Activated CD4-positive, alpha-beta T cell treated with anti-CD3 and anti-CD28 coated beads, Interleukin-2, amount 50 U/mL, for 1 hour (primary cell): ENCODE measurements at places on chromosomes 2 and 18.

- DNase-seq, result no peak
These were observed 95.1 kb downstream of the MRO start for GRCh38 chr18:50724751-50725151.

GRCh38 chr2:241154915-241155314 lies 4.6 kb downstream of the PPP1R7 start:
- no peak for DNase-seq

DNA sequence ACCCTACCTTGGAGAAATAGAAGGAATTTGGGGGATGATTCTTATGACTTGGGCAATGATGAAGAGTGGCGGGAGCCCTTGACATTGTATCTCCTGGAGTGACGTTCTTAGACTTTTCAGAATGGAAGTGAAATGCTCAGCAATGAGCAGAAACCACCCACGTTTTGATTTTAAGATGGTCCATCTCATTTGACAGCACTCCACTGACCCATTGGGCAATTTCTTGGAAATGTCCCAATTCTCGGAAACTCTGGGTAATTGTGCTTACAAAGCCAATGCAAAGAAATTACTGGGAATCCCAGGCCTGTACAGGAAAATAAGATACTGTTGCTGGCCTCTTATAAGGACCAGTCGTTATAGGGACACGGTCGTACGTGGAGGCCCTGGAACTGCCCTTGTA lies 170.0 kb upstream of the COPS8 start:
- DNase-seq, result no peak

GRCh38 chr2:219552382-219553167 lies 8.7 kb downstream of the TMEM198 start:
- peak; percentile 74 for DNase-seq

GRCh38 chr2:229287823-229288222 lies 16.7 kb upstream of the PID1 start:
- no peak for DNase-seq

DNA sequence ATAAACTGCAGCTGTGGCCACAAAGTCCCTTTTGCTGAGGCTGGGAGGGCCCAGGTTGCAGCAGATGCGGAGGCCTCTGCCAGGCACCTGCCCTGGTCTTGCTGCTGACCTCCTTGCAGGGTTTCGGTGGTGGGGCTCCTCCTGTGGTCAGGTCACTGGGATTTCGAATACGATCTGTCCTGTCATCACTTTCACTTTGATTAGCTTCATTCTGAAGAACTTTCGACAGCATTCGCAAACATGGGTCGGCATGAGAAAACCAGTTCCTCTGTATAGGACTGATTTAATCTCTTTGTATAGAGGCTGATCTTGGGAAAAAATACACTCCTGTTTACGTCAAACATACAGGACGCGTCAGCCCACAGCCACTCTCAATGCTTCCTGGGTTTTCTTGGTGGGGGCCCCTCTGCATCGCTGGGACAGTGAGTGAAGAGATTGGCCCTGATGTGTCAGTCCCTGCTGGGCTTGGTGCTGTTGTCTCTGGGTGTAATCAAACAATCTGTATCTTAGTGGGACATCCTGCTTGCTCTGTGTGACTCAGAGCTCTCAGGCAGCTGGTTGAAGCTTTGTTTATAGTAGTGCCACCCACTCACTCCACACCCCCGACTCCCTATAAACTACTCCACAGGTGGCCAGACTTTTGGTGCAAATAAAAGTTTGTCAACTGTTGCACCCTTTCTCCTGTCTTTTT lies 209.4 kb upstream of the CXCR4 start:
- peak; percentile 76 for DNase-seq

DNA sequence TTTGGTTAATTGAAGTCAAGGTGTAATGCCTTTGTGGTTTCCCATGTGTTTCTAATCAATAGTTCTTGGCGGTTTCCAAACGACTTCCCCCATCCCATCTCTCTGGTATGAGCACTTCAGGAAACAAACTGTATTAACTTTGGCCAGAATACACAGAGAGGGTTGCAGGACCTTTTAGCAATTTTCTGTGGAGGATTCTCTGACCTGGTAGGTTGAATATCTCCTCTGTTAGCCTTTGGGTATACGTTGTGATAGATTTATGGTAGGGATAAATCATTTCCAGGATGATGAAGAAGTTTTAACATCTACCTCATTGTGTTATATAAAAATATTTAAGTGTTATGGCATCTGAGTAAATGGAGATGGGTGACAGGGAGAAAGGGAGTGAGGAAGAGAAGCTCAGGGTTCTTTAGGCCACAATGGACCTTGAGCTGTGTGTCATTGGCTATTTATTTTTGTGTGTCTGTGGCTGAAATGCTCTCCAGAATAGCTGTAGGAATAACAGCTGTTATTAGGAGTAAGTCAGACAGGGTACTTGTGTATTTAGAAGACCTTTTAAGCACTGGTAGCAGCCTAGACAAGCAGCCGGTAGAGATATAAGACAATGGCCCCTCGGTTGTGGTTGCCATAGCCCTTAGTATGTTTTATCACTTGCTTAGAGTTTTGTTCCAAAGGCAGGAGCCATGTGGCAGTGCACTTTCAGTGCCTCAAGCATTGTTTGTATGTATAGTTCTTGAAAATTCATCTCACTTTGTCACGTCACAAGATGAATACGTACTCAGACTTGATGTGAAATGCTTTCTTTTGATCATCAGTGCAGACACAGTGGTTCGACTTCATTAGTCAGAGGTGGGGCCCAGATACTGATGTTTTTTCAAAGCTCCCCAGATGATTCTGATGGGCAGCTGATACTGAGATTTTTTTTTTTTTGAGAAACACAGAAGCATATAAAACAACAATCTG lies 91.1 kb downstream of the FMNL2 start:
- DNase-seq, result no peak

DNA sequence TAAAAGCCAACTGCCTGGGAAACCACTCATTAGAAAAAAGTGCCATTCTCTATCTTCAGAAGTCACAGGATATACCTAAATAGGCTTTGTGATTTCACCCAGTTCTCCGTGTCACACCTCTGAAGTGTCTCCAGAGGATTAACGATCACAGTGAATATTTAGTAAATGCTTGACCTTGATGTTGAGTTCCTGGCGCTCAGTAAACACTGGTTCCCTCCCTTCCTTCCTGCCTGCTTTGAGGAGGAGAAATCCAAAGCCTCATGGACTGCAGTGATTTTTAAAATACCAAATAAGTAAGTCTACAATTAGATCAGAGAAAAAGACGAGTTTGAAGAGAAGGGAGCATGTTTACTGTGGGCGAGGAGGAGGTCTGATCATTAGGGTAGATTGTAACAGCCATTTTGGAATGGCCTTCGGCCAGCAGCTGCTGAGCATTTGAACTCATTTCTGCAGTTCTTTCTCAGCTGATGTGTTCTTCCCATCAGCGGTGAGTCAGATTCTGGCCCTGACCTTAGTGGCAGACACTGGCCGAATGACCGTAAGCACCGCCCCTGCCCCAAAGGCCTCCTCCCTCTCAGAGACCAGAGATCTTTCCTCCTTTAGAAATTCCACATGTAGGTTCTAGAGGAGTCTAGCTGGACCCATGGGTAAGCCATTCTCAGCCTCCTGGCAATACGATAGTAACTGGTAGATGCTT lies 62.1 kb upstream of the SLC16A14 start:
- DNase-seq, result no peak

- DNase-seq, result no peak
These were observed 470.9 kb downstream of the ARHGAP15 start for GRCh38 chr2:143600116-143600515.

- DNase-seq, result no peak
These were observed 1.9 kb upstream of the KLHL29 start for GRCh38 chr2:23383100-23383499.

DNA sequence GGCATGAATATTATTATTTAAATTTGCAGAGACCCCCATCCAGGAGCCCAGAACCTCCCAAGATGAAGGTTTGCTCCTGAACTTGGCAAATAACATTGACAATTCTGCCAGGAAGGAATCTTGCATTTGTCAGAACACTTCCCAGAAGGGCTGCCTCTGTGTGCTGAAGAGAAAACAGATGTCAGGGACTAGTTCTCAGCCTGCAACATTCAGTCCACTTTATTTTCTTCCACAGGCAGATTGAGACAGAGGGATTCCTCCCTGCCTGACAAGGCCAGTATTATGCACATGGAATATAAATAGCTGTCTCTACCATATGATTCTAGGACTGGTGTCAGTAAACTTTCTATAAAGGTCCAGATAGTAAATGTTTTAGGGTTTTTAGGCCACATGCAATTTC lies 171.5 kb upstream of the SIX2 start:
- DNase-seq, result no peak

DNA sequence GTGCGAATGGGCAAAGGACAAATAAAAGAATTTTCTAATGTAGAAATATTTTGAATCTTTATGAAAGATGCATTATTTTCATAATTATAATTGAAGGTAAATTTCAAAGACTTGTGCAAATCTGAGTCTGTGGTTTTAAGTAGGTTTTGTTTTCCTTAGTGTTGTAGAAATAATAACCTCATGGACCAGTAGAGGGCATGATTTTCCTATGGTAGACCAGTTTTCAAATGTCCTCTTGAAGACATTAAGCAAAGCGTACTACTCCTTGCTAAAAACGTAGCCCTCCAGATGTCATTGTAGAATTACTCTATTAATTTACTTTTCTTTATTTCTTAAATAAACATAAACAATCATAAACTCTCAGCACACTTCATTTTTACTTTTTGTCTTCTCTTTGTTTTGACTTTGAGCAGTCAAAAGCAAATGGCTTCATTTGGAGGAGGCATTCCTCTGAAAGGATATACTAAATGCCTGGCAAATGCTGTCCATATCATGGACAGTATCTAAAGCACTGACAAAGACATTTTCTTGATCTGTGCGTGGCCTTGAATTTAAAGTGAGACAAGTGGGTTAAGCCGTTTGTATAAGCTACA lies 85.8 kb upstream of the FAM237A start:
- no peak for DNase-seq

- DNase-seq, result no peak
These were observed 1.0 kb upstream of the B3GNT7 start for GRCh38 chr2:231394211-231395141.

DNA sequence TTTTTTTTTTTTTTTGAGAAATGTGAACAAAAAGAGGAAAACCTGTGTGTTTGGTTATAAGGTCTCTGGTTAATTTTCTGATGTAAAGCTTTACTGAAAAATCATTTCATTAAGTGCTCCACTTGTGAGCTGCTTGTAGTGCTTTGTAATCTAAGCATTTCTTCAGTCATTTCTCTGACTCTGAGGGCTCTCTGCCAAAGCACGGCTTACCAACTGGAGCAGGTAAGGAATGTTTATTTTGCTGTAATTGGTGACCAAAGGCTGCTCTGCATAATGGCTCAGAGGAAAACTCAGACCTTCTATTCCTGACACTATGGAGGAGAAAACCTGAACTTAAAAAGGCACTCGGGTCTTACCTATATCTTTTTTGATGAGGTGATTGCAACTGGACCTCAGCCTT lies 848.8 kb downstream of the MBD2 start:
- DNase-seq, result no peak

GRCh38 chr18:44758861-44759631 lies 78.4 kb downstream of the SETBP1 start:
- DNase-seq, result no peak

- no peak for DNase-seq
These were observed 64.6 kb upstream of the ACKR3 start for GRCh38 chr2:236505041-236505440.

- no peak for DNase-seq
These were observed 18.4 kb upstream of the NFATC1 start for GRCh38 chr18:79377187-79377891.

DNA sequence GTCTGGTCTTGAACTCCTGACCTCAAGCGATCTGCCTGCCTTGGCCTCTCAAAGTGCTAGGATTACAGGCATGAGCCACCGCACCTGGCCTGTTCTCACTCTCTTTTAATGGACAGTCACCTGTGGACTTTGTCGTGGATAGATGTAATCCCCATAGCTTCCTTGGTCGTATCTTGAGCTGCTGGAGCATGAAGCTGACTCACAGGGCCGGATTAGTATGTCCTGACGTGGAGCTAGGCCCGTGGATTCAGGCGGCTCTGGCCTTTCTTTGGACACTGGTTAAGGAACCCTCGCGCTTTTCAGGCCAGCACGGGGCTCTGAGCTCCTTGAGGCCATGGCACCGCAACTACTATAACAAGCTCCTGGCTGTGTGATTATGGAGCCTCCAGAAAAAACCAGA lies 27.5 kb upstream of the GBX2 start:
- no peak for DNase-seq

DNA sequence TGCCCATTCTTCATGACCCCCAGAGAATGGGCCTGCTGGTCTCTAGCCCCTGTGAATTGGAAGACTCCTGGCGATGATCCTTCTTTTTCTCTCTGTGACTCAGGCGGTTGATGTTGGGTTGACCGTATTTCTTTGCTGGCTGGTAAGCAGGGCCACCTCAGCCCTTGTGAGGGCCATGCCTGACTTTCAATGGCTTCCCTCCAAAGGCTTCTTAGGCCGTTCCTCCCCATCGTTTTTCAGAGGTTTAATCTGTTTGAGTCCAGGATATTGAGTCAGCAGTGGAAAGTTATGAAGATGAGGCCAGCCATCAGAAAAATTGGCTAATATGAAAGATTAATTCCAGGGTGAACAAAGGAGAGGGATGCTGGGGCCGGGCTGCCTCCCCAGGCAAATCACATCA lies 13.6 kb downstream of the HPCAL1 start:
- DNase-seq, result no peak

GRCh38 chr2:16635791-16636699 lies 29.6 kb downstream of the CYRIA start:
- no peak for DNase-seq

DNA sequence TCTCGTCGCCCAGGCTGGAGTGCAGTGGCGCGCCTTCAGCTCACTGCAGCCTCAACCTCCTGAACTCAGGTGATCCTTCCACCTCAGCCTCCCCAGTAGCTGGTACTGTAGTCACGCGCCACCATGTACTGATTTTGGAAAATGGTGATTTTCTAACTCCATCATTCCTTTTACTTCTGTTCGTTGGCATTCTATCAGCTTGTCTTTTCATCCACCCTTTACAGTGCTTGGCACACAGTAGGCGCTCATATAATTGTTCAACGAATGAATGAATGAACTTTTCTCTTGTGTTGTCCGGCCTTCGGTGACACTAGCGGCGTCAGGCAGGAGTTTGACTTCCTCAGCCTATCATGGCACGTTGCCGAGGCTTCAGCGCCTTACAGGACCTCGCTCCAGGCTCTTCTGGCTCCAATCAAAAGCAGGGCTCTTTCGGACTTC lies 373 bp upstream of the MTHFD2 start:
- no peak for DNase-seq

DNA sequence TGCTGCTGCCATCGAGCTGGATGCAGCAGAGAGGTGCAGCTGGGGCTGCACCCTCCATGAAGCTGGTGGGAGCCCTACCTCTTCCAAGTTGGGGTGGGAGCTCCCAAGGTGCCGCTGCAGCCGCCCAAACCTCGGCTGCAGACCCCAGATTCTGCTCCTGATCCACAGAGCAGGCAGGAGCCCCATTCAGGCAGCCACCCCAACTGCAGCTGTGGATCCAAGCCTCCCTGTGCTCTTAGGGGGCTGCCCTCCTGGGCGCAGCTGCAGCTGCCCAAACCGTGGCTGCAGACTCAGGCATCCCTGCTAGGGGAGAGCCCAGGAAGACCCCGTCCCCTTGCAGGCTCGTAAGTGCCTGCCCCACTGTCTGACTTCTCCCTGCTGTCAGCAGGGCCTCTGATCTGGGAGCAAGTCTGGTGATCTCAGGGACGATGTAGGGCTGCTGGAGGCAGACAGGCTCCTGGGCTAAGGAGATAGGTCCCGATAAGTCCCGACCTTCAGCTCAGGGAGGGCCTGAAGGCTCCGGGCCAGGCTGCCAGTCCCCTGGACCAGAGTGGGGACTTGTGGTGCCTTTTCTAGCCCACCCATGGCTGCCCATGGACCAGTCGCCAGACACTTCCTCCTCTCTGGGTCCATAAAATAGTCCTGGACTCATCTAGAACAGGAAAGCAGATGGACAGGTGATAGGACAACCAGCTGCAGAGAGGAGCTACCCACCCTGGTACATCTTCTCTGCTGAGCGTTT lies 767.1 kb upstream of the CDH7 start:
- no peak for DNase-seq
